Left ventricle myocardium superior (tissue), 1 donor: ENCODE measurements at places on chromosomes 3 and 15. TPM values are rescaled to one million over a fixed set of nuclear protein-coding genes. Genes with fewer than 3 reads are reported as not detected.

OR5H15 gene
- total RNA-seq: not detected

MESP1 gene
- 8.4 TPM for total RNA-seq

XPC gene
- total RNA-seq: 7.9 TPM

- peak; percentile 51 for DNase-seq
Observed at GRCh38 chr3:16842272-16843270, 42.2 kb upstream of the PLCL2 start.

- DNase-seq: no peak
Observed at GRCh38 chr3:111936967-111937366, 41.9 kb upstream of the ABHD10 start.

GOLGA6L10 gene
- total RNA-seq: 0.07 TPM
